ENCODE measurements at places on chromosomes 4 and X.

DNA sequence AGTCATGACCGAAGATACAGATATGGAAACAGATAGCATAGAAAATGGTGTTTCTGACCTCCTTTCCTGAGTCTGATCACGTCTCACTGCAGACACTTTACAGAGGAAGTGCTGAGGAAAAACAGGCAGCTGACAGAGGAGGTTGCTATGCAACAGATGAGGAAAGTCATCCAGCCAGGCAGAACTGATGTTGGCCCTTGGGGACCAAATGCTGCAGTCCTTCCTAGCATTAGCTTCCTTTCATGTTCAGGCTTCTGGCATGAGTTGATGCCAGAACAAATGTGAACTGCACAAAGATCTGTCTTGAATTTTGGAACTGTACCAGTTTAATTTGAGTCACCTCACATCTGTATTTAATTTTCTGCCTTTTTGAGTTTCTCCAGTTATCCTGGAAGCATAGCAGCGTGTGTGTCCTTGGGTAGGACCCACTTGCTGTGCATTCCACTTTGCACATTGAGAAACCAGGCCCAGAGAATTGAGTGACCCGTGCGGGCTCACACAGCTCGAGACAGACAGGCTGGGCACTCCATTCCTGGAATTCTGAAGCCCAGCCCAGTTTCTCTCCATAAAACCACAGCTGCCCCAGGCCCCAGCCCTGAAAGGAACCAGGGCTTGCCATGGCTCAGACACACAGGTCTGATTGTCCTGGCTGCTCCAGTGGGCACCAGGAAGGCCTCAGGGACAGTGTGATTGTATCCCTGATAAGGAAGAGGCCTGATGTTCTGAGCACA is 1.4 kb upstream of the MAGED1 start:
- DNase-seq = no peak

DNA sequence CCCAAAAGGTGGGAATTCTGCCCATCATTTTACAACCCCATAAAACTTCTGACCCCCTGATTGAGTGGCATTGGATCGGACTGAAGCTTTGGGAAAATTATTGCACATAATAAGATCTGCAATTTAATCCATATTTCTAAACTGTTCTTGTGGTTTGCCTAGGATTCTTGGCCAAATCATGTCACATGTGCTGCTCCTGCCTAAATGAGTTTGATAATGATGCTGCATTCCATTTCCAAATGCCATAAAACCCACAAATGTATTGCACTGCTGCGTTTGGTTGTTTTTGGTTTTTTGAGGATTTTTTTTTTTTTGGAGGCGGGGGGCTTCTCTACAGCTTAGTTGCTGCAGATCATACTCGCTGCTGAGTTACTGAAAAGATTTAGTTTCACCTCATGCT is 153.6 kb downstream of the QDPR start:
- DNase-seq = no peak

DNA sequence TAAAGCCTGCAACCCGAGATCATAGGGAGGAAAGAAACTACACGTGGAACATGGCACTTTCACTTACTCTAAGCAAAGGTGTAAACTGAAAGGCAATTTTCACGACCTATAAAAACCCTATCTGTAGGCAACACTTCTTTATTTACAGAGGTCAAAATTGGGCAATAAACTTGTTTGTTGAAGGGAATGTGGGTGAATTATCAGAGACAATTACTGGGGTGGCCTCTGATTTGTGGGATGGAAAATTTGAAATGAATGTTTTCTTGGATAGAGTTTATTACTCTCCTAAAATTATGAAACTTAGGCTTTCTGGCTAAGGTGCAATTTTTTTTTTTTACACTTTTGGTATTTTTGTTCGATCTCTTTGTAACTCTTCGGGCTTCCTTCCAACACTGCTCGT is 734.1 kb upstream of the TENM3 start:
- DNase-seq = no peak

GRCh38 chrX:41257801-41258200 is 76.2 kb upstream of the DDX3X start:
- no peak for DNase-seq

DNA sequence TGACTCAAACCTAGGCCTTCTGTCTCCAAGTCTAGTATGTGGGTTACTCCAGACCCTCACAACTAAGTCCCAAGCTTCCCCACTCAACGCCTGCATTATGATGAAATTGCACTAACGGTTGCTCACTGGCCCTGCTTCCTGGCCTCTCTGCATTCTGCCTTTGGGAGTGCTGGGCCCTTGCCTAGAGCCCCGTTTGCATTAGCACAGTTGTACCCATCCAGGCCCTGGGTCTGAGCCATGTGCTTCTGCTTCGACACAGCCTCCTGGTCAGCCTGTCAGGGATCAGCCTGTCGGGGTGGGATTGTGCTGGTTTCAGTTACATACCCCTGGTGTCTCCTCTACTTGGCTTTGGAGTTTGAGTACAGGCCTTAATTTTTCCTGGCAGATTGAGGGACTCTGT is 58.4 kb downstream of the DCUN1D4 start:
- DNase-seq = no peak

DNA sequence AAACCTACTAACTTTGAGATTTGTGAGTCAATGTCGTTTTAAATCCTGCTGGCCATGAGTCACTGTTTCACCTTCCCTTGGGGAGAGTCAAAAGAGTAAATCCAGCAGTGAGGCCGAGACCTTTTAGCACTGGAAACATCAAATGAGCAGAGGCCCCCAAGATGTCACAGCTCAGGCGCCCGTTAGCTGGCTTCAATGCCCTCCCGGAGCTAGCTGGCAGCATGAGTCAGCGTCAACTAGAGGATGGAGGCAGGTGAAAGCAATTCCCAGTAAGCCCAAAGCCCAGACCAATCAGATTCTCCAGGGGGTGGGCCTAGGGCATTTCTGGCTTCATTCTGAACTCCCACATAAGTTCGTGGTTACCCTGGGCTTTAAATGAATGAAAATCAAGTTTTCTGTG is 170.9 kb downstream of the CLCN4 start:
- DNase-seq = no peak

GRCh38 chr4:65747386-65747785 is 77.1 kb upstream of the EPHA5 start:
- no peak for DNase-seq

- DNase-seq = no peak
Measured at GRCh38 chrX:115284877-115285276, 4.6 kb upstream of the LUZP4 start.

- DNase-seq = no peak
Measured at GRCh38 chr4:139246166-139246565, 33.9 kb downstream of the MGARP start.

DNA sequence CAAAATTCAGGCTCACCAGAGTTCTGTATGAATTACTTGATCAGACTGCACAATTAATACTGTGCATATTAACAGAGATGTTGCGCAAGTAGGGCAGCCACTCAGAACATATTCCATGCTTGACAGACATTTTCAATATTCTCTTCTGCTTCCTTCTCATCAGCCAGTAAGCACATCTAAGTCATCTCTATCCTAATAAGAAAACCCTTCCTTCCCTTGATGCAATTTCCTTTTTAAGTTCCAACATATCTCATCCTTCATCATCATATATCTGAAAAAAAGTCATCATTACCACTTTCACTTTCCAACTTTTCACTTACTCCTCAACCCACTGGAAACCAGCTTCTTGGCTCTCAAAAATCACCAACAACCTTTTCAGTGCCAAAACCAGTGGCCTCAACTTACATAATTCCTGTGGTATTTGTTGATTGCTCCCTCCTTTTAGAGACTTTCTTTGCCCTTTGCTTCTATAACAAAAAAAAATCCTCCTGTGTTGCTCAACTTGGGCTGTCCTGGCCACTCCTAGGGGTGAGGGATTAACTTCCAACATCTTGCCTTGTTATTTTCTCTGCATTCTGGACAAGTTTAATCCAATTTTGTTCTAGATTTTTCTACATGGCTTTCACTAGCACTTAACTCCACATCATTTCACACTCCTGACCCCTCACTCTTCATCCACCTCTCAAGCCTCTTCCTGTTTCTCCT is 14.1 kb downstream of the MBNL3 start:
- DNase-seq = no peak

DNA sequence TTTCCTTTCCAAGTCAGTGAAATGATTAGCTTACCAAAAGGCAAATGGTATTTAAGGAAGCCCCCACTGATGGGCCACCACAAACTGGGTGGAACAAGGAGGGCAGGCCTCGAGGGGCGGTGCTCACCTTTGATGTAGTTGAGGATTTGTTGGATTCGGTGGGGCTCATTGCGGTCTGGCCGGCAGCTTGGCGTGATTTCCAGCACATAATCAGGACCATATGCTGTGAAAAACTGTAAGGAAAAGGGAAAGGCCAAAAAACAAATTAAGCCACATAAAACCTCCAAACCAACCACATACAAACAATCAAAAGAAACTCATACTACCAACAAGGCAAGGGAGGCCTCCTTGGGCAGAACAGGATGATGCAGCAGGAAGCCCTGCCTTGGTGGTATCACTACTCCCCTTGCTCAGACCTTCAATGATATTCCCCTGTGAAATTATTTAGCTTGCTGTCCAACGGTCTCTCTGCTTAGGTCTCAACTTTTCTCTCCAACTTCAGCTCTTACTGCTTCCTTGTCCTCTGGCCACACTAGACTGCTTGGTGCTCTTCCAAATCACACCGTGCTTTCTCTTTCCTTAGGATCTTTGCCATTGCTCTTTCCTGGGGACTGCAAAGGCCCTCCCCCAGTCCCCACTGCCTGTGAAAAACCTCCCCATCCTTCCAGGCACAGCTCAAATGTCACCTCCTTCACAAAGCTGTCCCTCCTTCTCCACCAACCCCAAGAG is 46.1 kb upstream of the CITED1 start:
- no peak for DNase-seq
